ENCODE measurements at places on chromosomes 12 and 14. TPM values are rescaled to one million over a fixed set of nuclear protein-coding genes. Genes with fewer than 3 reads are reported as not detected.

- DNase-seq: no peak
These were observed 24.9 kb downstream of the KCNA5 start for GRCh38 chr12:5068619-5069018.

- DNase-seq: no peak
These were observed 315.6 kb upstream of the PRKD1 start for GRCh38 chr14:30243207-30243606.

- DNase-seq: no peak
These were observed 204.4 kb downstream of the FOXN3 start for GRCh38 chr14:89212386-89213235.

DNA sequence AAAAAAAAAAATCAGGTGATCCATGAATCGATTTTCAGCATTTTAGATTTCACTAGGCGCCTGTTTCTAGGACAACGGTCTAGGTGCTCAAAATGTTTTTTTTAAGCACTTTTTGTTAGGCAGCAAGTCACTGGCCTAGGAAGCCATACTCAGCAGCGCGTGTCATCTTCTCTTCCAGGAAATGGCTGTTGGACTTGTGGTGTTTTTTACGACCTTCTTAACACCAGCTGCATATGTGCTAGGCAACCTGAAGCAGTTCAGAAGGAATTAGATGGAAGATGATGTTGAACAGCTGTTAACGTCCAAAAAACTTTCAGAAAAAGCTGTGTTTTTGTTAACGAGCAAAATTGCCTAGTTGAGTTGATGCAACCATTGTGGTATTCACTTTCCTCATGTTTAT, 868 bp downstream of the COX8C start:
- no peak for DNase-seq

DNA sequence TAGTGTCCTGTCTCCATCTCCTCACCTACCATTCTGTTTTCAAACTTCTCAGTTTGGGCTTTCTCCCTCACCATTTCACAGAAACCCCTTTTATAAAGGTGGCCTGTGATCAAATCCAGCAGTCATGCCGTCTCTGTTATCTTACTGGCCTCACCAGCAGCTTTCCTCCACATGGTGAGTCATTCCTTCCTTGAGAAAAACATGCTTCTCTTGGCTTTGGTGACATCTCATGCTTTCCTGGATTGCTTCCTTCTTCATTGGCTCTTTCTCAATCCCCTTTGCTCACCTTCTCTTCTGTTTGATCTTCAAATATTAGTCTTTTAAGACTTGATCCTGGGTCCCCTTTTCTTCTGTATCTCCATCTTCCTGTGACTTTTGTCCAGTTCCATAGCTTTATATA, 164.9 kb downstream of the ANO4 start:
- DNase-seq: no peak

DNA sequence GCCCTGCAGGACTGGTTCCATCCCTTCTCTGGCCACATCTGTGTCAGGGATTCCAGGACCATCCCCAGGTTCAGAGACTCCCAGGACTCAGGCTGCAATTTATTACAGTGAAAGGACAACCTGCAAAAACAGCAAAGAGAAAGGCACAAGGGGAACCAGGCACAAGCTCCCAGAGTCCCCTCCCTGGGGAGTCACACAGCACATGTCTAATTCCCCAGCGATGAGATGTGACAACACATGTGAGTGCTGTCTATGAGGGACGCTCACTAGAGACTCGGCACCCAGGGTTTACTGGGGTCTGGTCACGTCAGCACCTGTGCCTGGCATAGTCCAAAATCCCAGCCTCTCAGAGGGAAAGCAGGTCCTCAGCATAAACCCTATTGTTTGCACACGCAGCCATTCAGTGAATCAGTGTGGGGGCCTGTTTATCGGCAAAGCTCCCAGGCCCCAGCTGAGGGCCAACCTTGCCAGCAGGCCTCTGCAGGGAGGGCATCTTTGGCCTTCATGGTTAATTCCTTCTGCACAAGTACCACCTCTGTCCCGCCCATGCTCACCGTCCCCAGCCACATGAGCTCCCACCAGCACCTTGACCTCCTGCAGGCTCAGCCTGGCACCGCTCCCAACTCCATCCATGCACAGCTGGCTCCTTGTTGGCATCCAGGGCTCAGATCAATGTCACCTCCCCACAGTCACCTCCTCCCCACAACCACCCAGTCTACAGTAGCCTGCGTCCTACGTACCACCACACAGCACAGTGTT, 198.9 kb upstream of the SFSWAP start:
- no peak for DNase-seq

DNA sequence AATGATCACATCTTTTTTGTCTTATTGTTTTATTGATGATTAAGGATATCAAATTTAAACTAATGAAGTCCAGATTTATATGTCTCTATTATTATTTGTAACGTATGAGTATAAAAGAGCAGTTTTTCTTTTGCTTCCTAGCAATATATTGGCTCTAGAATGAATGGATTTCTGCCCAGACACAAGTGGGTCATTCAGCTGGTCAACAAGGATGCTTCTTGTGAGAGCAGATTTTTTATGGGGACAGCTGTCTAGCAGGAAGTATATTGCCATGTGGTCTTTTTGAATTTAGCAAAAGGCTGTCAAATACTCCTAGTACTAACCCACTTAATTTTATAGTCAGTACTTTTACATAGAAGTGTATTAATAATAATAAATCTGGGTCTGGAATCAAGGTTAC, 1071.1 kb upstream of the FLRT2 start:
- DNase-seq: no peak

NRL gene
- total RNA-seq: 2.4 TPM

EFS gene
- 3.7 TPM for total RNA-seq

RGS6 gene
- total RNA-seq: 22.4 TPM

- no peak for DNase-seq
These were observed 5.0 kb downstream of the TMEM116 start for GRCh38 chr12:112007945-112008344.

KLRK1 gene
- 0.19 TPM for total RNA-seq

DNA sequence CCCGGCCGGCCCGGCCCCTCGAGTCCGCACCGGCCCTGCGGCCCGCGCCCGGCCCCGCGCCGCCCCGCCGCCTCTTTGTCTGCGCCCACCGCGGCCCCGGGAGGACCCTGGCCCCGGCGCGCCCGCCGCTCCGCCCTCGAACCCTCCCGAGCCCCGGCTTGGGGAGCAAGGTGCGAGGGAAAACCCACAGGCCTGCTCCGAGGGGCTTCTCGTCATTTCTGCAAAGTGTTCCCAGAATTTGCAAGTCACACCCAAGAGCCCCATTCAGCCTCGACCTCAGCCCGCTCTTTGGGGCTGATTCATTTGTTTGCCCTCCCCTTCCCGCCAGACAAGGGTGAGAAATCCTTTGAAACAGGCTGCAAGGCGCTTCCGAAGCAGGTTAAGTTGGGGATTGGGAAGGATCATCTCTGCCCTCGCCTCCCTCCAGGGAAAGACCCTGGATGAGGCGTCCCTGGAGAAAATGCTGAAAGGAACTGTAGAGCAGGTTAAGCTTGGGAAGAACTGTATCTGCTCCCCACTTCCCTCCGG, 325 bp upstream of the CLIP1 start:
- peak; percentile 75 for DNase-seq

GRCh38 chr12:113463746-113464451, 7.8 kb downstream of the LHX5 start:
- no peak for DNase-seq

GRCh38 chr12:54019091-54019811, 9.0 kb upstream of the HOXC6 start:
- no peak for DNase-seq

CD163L1 gene
- total RNA-seq: 3.1 TPM

KRT79 gene
- total RNA-seq: not detected

TAS2R8 gene
- total RNA-seq: not detected

NKX2-1 gene
- total RNA-seq: not detected

GALNT8 gene
- total RNA-seq: 2.4 TPM

DNA sequence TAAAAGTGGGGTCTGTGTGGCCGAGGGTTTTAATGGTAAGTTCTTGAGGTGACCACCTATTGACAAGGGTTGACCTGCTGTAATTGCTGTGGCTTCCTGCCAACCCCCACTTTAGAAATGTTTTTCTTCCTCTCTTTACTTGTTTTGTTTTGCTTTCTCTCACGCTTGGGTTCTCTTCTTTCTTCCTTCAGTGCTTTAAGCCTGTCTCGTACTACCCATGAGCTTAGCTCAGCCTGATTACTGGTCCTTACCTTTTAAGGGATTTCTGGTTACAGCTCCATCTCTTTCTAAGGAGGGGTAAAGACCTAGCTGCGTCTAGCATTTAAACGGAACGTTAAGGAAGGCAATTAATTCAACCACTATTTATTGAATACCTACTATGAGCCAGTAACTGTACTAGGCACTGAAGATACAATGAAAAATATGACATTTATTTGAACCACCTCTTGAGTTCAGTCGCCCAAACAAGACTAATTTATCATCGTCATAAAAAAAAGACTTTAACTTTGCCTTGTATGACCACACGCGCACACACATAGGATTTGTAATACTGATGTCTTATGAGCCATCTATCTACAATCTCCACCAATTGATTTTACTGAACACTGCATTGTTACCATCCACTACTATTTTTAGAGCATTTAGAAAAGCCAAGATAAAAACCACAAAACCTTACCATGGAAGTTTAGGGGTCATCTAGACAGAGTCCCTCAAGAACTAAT, 888 bp upstream of the PPP1R12A start:
- no peak for DNase-seq

IFNG-AS1 gene
- total RNA-seq: 0.19 TPM

GRCh38 chr14:87331991-87332390, 661.0 kb downstream of the GALC start:
- DNase-seq: no peak

DNA sequence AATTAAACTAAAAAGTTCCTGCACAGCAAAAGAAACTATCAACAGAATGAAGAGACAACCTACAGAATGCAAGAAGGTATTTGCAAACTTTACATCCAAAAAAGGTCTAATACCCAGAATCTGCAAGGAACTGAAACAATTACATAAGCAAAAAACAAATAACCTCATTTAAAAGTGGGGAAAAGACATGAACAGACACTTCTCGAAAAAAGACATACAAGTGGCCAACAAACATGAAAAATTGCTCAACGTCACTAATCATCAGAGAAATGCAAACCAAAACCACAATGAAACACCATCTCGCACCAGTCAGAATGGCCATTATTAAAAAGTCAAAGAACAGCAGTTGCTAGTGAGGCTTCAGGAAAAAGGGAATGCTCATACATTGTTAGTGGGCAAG, 15.2 kb downstream of the PDE6H start:
- DNase-seq: no peak

- peak; percentile 79 for DNase-seq
These were observed at the start of gene AKAP5 for GRCh38 chr14:64465191-64465822. AKAP5 (plus strand) TSS chr14:64465499; CDS start chr14:64468395, 2,896 bp downstream.

KRT8 gene
- total RNA-seq: 82.2 TPM

TESPA1 gene
- total RNA-seq: 0.65 TPM

GRCh38 chr14:84087986-84088531, 1441.9 kb upstream of the FLRT2 start:
- DNase-seq: no peak

- DNase-seq: no peak
These were observed 94.2 kb downstream of the HEATR5A start for GRCh38 chr14:31326111-31326510.

Data from cardiac septum (tissue), 1 donor.